ENCODE measurements at places on chromosomes 12 and 14. TPM values are rescaled to one million over a fixed set of nuclear protein-coding genes. Genes with fewer than 3 reads are reported as not detected.

DNA sequence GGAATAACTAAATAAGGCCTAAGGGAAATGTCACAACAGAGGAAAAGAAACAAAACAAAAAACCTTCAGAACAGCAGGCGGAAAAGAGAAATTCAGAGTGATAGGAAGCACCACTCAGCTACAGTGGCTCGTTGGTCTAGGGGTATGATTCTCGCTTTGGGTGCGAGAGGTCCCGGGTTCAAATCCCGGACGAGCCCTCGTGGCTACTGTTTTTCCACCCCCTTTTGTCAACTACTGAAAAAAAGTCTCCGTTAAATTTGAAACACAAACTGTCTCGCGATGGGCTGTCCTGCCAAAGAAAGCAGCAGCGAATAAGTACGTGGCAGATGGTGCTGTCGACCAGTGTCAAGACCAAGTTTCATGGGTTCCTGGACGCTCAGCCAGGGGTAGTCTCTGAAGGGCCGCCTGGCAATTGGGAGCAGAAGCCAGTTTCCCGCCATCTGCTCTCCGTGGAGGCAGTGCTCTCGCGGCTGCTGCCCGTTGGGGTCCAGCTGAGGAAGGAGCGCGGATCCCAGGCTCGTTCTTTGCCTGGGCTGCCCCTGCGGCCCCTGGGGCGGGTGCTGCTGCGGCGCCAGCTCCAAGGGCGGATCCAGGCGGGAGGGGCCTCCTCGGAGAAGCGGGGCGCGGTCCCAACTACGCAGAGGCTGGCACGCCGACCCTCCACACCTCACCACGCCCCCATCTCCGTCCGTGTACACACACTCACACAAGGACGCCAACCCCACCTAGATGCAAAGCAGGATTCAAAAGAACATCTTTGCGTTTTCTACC lies at the start of gene RNASE4:
TSS of gene RNASE4 (plus strand) at position 670 of the 771 bp plus-strand sequence. CDS start 14,812 bp downstream, outside the sequence.
- DNase-seq, result peak; percentile 91

The MAP3K9 gene
- 0.22 TPM for total RNA-seq

DNA sequence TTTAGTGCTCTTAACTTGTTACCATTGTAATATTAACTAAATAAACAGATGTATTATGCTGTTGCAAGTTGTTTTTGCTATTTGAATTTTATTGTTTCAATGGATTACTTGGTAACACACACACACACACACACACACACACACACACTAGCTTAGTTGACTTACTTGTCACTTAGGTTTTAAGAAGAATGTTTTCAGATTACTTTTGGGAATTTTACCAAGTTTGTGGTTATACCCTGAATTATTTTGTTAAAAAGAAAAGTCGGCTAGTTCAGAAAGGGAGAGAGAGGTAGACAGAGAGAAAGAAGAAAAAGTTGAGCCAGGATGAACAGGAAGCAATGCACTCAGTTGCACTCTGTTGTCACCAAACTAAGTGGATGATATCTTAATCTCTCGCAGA lies 5.3 kb downstream of the SSTR1 start:
- DNase-seq, result no peak

The CYP46A1 gene
- total RNA-seq, result 0.22 TPM

The PRPH gene
- not detected for total RNA-seq

- DNase-seq, result peak; percentile 38
These were observed 6.9 kb downstream of the TNFAIP2 start for GRCh38 chr14:103130017-103130764.

The GPR132 gene
- not detected for total RNA-seq

The EID3 gene
- total RNA-seq, result 4.8 TPM

DNA sequence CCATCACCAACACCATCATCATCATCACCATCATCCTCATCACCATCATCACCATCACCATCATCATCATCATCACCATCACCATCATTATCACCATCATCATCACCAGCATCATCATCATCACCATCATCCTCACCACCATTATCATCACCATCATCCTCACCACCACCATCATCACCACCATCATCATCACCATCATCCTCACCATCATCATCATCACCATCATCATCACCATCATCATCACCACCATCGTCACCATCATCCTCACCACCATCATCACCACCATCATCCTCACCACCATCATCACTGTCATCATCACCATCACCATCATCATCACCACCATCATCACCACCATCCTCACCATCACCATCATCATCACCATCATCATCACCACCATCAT lies 113.0 kb upstream of the TMEM233 start:
- no peak for DNase-seq

The NUAK1 gene
- total RNA-seq, result 60.6 TPM

GRCh38 chr12:121889274-121889624 lies 659 bp downstream of the PSMD9 start:
- DNase-seq, result no peak

All from SJSA1 (cell line).